Cardiac fibroblast (primary cell): ENCODE measurements at places on chromosomes 7 and 10.

GRCh38 chr10:13707156-13707881 lies 120.6 kb downstream of the PRPF18 start:
- DNase-seq = peak; percentile 96

- DNase-seq = peak; percentile 83
These were observed 76.1 kb upstream of the PITRM1 start for GRCh38 chr10:3248526-3249306.

- DNase-seq = peak; percentile 44
These were observed 20.3 kb upstream of the GJC3 start for GRCh38 chr7:99949645-99950228.

GRCh38 chr10:72730479-72730878 lies 38.5 kb downstream of the MCU start:
- DNase-seq = peak; percentile 30

- peak; percentile 84 for DNase-seq
These were observed 112.0 kb downstream of the NEURL1 start for GRCh38 chr10:103605359-103606096.

DNA sequence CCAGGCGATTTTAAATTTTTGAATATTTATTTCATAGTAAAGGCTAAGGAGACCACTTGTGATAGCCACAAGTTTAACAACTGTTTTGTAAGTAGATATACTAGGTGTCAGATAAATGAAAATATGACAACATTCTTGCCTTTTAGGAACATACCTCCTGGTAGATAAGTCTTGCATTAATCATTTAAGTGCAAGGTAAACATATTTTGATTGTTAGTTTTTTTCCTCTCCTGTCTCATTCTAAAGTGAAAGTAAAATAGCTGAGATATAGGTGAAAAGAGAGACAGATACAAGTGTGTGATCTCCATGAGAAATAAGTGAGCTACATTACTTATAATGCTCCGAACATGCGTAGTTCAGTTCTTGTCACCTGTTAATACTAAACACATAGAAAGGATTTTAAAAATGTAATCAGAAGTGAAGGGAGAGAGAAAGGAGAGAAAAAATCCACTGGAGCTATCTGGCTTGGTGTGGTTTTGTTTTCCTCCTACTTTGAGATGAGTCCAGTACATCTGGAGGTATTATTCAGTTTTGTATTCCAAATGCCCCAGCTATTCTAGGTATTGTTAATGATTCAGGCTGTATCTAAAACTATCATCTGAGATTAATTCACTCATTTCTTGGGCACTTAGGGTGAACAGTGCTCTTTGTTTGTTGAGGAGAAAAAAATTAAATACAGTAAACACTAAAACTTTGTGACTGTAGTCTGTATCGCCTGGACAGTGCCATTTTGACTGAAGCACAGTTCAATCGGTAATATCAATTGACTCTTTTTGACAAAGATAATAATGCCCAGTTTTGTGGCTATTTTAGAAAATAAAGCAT lies 21.2 kb downstream of the GLCCI1 start:
- DNase-seq = no peak
